ENCODE measurements at places on chromosomes 16 and 17.

GRCh38 chr16:57497121-57497520 lies 10.8 kb upstream of the DOK4 start:
- DNase-seq = no peak

DNA sequence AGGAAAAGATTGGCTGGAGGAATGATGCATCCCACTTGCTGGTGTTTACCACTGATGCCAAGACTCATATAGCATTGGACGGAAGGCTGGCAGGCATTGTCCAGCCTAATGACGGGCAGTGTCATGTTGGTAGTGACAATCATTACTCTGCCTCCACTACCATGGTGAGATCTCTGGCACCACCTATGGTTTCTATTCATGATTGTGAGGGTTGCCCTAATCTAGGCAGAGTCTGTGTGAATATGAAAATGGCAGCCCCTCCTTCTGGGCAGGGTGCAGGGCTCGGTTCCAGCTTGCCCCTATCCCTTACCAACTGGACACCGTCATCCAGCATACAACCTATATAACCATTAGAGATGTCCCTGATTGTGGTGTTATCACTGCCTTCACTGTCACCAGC lies 33.4 kb downstream of the ITGB3 start:
- no peak for DNase-seq

DNA sequence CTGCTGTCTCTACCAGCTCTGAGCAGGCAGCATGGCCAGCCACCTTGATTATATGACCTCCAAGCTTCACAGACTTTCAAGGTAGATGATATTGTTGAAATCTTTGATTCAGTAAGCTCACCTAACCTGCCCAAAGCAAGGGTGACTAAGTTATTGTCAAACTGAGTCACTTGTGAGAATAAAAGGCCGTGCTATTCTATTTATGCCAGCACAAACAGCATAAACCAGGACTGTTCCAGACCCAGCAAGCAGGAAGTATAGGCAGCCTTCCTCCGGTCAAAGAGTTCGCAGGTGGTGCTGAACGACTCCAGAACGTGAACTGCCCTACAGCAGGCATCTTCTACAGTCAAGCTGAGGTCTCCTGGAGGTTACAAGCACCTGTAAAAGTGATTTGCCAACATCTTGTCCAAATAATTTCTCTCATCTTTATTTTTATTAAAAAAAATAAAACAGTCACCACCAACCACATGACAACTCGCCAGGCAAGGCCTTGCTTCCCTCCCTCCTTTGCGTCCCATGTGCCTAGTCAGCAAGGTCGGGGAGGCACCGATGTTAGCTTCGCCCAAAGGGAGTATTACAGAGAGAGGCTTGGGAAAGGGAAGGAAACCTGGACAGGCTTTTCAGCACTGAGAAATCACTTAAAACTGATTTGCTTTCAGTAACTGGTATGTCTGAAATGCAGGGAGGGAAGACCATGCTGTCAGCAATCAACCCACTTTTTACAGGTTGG lies 10.8 kb downstream of the ARL2BP start:
- no peak for DNase-seq

- no peak for DNase-seq
Measured at GRCh38 chr17:27199948-27200347, 94.0 kb upstream of the WSB1 start.

DNA sequence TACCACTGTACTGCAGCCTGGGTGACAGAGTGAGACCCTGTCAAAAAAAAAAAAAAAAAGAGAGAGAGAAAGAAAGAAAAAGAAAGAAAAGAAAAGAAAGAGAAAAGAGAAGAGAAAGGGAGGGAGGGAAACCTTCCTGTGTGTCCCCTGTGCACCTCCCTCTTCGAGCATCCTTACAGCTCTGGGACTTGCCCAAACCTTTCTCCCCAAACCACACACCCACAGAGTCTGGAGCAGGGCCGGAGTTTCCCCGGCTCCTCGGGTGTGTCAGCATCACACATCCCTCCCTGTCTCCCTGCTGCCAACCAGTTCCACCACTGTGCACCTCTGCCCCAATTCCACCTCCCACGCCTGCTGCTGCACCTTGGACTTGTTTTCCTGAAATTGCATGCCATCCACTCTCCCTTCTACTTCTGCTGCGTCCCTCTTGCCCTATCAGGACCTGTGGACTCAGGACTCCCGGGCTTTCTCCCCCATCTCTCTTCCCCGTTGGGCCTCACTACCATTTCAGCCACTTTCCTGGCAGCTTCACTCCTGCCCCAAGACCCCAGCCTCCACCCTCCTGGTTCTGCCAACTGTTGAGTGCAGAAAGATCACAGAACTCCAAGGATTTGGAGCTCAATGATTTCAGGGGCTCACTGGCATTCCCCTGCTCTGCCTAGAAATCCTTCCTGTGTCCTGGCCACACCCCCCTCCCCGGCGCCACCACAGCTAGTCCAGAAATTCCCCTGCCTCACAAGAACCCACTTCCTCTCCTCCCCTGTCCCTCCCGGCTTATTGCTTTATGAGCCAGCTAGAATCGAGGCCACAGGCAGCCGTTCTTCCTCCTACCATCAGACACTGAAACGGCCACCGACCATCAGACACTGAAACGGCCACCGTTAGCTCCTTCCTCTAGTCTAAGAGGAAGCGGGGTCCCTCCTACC lies 3.7 kb upstream of the CDK3 start:
- DNase-seq = no peak

DNA sequence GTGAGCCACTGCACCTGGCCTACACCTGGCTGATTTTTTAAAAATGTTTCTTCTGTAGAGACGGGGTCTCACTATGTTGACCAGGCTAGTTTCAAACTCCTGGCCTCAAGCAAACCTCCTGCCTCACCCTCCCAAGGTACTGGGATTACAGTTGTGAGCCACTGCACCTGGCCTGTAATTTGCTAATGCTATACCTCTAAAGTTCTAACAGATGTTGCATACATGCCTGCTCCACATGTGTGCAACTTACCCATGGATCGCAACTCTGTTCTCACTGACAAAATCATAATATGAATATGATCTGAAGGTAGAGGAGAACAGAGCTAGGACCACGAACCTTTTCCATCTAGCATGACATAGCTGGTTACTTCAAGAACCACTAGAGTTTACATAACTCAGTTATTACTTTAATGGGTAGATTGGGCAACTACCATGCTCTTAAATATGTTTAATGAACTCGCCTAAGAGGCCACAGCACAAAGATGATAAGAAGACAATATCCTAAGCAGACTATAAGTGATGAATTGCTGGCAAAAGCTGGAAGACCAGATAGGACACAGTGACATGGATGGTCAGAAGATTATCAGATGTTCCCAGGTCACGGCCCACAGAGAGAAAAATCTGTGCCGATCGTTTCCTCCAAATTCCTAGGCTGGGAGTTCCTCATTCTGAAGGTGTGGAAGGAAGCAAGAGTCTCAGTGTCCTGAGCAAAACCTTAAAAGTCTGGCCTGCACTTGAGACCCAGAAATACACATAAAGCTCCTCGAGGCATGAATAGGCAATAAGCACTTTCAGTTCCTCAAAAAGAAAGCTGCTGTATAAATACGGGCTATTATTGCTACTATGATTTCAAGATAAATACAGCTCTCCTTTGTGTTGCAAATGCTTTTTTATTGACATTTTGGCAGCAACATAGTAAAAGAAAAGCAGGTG lies 53.6 kb upstream of the ICAM2 start:
- no peak for DNase-seq

GRCh38 chr16:10987361-10988163 lies 43.2 kb downstream of the CLEC16A start:
- DNase-seq = no peak

DNA sequence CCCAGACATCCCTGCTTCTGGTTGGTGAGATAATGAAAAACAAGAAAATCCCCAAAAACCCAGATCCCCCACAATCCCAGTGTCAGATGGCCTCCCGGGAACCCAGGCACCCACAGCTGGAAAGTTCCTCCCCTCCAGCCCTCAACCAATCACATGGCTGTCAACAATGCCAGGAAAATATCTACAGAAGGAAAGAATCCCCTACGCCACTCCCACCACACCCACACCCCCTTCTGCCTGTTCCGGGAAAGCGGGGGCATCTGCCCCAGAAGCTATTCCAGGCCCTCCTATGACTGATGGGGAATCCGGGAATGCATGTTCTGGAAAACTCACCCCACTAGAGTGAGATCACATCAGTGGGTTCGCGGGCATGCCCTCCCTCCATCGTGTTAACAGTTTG lies 1.8 kb downstream of the TMEM95 start:
- no peak for DNase-seq

DNA sequence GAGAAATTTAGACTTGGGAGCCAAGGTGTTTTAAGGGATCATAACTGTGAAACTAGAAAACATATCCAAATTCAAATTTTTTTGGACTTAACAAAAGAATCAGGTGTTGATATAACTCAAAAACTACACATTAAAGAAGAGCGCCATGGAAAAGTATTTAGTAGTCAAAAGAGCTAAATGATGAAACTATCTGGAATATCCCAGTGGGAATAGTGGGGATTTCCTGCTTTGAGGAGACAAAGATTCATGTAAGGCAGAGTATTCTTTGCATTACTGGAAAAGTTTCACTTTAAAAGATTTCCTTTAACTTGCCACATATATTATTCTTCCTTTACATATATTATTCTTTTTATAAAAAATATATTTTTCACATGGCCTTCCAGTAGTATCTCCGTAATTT lies 40.3 kb upstream of the VPS4A start:
- DNase-seq = no peak

- DNase-seq = no peak
Measured at GRCh38 chr16:58485184-58485887, 14.6 kb upstream of the NDRG4 start.

DNA sequence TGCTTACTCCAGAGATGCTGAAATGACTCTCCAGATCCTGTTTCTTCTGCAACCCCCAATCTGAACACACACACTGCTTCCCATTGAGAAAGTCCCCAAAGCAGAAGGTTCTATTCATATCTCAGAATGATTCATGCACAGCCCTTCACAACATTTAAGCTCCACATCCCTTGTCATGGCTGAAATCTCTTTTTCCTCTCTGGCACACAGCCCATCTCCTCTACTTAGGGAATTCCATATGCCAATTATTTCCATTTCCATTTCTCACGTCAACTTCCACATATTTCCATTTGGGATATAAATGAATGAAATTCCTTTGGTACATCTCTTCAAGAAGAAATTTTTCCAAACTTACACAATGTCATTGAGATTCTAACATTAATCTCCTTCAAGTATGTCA lies 119.6 kb downstream of the CDH11 start:
- no peak for DNase-seq

DNA sequence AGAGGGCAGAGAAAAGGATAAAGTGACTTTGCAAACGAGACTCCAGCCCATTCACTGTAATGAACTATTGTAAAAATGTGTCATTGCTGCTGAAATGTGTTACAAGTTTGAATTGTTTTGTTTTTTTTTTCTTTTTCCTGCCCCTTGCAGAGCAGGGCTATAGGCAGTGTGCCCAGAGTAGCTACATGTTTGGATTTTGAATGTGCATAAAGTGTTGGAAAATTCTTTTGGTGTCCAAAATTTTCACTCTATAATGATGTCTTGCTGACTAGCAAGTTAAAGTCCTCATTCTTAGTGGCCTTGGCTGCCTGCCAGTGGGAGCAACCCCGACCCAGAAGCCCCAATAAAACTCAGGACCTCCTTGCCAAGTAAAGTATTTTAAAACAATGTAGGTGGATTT lies 66.5 kb downstream of the IGF2BP1 start:
- no peak for DNase-seq

Measured in activated CD4-positive, CD25-positive, alpha-beta regulatory T cell treated with anti-CD3 and anti-CD28 coated beads, Interleukin-2, amount 50 U/mL, for 16 hours (primary cell).